Left renal cortex interstitium (tissue), 4 donors: ENCODE measurements at places on chromosomes 12 and 14.

DNA sequence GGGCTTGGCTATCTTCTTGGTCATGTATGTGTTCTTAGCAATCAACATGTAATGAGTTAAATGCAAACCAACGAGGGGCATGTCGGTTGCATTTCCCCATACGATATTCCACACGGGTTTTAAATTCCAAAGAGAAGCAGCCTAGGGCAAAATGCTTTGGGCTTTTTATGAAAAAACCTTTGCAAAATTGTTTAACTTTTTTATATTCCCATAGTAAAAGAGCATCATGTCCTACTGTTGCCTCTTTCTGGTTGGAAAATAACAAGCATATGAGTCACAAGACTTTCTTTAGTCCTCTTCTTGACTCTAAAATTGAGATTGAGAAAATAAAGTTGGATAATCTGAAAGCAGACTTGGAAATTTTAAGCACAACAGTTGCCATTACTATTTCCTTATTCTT lies 3.8 kb upstream of the DIO2 start:
- DNase-seq, result no peak

GRCh38 chr12:58919231-58920101 lies 838 bp downstream of the LRIG3 start:
- DNase-seq, result no peak

DNA sequence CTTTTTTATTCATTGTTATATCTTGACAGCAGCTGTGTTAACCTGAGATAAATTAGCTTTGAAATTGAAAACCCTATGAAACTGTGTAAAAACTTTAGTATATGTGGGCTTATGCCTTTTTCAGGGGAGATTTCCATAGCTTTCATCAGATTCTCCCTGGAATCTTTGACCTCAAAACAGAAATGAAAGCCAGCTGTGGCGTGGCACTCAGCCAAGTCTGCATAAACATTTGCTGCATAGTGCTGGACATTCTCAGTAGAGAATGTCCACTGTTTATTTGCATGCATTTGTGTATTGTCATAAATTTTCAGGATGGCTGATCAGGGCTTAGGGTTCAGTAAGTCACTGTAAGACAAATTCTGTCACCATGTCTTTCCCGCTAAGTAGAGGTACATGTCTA lies 115.3 kb upstream of the NAP1L1 start:
- DNase-seq, result no peak

- DNase-seq, result no peak
Measured at GRCh38 chr14:98580131-98580678, 691.8 kb downstream of the BCL11B start.
